Smooth muscle cell of the pulmonary artery (primary cell): ENCODE measurements at places on chromosomes 6 and 20. TPM values are rescaled to one million over a fixed set of nuclear protein-coding genes. Genes with fewer than 3 reads are reported as not detected.

The HMGCLL1 gene
- 0.07 TPM in 1 of 2 replicates, not detected in the other for total RNA-seq

The BPIFB2 gene
- not detected in 2 replicates for total RNA-seq

The PDE7B gene
- 33.7 and 53.1 TPM in 2 replicates for total RNA-seq

The DSP gene
- total RNA-seq: 11.4 and 13.2 TPM in 2 replicates

The HSPA12B gene
- 0.03 TPM in 1 of 2 replicates, not detected in the other for total RNA-seq

The SMLR1 gene
- not detected in 2 replicates for total RNA-seq

The OLIG3 gene
- total RNA-seq: not detected in 2 replicates

The CRISP2 gene
- not detected in 2 replicates for total RNA-seq

The GPSM3 gene
- total RNA-seq: 1.5 and 1.7 TPM in 2 replicates
